ENCODE measurements at places on chromosomes 6 and 20.

- DNase-seq, result no peak
Observed at GRCh38 chr20:46232539-46232938, 75.8 kb downstream of the CDH22 start.

DNA sequence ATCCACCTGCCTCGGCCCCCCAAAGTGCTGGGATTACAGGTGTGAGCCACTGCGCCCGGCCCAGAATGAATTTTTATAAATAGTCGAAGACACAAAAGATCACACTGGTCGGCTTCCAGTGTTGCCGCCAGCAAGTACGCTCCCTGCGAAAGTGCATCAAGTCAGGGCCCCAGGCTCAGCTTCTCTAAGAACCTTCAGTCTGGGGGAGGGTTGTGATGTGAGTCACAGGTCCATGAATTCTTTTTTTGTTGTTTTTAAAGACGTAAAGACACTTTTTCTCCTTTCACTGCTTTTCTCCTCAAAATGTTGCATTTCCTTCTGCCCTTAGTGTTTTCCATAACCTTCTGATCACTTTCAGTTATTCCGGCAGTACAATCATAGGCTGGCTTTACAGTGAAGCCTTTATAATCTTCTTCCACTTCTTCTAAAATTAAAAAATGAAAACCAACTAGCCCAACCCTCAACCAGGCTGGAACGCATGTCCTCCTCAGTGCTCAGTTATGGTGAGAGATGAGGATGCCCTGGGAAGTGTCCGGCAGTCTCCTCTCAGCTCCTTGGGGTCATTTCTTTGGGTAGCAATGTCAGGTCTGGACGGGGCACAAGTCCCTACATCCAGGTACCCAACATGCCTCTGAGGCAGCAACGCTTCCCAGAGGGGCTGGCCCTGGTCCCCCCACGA, 66.6 kb downstream of the CSE1L start:
- no peak for DNase-seq

DNA sequence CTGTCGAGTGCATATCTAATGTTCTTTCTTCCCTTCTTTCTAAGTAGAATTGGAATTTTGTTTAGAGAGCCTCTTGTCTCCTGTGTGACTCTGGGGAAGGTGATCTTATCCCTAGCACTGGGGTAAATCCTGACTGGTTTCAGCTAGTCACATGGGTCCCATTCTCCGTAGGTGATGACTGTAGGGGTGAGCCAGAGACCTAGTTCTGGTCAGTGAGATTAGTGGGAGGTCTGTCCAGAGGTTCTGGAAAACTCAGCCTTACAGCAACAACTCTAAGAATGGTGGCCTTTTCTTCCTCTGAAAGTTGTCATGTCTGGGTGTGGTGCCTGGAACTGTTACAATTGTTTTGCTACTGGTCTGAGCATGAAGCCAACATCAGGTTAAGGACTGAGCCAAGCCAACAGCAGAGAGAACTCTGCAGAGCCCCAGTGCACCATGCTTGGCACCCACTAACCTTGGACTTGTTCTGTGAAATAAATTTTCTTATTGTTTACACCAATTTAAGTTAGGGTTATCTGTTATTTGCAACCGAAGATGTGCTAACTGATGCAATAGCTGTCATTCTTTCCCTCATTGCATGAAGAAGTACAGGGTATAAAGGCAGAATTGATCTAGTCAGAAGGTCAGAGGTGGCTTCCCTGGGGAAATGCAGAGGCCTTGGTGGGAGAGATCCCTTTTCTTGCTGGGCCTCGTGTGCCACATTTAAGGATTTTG, 56.8 kb upstream of the TULP4 start:
- DNase-seq, result no peak

GRCh38 chr6:15974817-15975216, 154.1 kb upstream of the MYLIP start:
- DNase-seq, result no peak

- no peak for DNase-seq
Observed at GRCh38 chr20:56249244-56249955, 868 bp downstream of the MC3R start.

All from activated effector memory CD4-positive, alpha-beta T cell treated with anti-CD3 and anti-CD28 coated beads, Interleukin-2, amount 50 U/mL, for 16 hours (primary cell).